Lower lobe of right lung (tissue), 2 donors: ENCODE measurements at places on chromosomes 7 and 10. TPM values are rescaled to one million over a fixed set of nuclear protein-coding genes. Genes with fewer than 3 reads are reported as not detected.

DRGX gene
- total RNA-seq: not detected

GRCh38 chr7:5198741-5199140, 8.7 kb downstream of the WIPI2 start:
- DNase-seq: no peak
- no peak overlapping the region for H3K4me3 ChIP-seq
- no peaks in the 10 kb centered on the region for H3K27me3 ChIP-seq
- no peaks in the 10 kb centered on the region for H3K4me1 ChIP-seq
- peaks cover 53% of the 10 kb centered on the region for H3K36me3 ChIP-seq

DNA sequence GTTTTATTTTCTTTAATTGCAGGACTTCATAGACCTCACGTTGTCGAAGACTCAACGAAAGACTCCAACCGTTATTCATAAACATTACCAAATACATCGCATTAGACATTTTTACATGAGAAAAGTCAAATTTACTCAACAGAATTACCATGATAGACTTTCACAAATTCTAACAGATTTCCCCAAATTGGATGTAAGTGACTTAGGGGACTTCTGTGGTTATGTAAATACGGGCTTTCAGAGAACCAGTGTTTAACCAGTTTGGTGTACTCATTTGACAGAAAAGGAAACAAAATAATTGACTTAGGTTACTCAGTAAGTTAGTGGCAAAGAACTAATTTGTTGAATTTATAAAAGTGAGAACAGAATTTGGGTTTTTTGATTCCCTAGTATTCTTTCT, 4.2 kb downstream of the GTPBP4 start:
- H3K27me3 ChIP-seq: no peaks in the 10 kb centered on the region
- H3K4me3 ChIP-seq: no peak overlapping the region
- no peak for DNase-seq
- H3K36me3 ChIP-seq: peaks cover 53% of the 10 kb centered on the region
- no peak overlapping the region for H3K27ac ChIP-seq

POMZP3 gene
- 10.8 TPM for total RNA-seq

CYP3A4 gene
- total RNA-seq: not detected

DNA sequence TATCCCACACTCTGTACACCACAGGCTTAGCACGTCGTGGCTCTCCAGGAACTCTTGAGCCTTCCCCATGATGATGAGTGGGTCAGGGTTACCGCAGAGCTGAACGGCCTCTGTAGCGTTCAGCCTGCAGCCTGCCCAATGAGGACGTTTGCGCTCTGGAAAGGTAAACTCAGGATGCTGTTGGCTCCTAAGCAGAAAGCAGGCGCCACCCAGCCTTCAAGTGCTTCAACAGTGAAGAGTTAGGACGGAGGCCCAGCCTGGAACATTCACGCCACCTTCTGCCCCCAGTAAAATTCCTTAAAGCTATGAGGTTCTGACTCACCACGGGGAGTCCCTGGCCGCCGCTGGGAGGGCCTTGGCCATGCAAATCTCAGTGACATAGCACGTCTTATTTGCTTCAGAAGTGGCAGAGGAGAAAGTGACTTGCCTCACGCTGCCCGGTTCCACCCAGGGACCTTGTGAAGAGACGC, 161.5 kb upstream of the SH2B2 start:
- H3K27me3 ChIP-seq: no peaks in the 10 kb centered on the region
- no peak overlapping the region for H3K4me3 ChIP-seq
- peak overlapping the region; percentile 44 for H3K27ac ChIP-seq
- DNase-seq: peak; percentile 90
- H3K4me1 ChIP-seq: peaks cover 22% of the 10 kb centered on the region
- H3K36me3 ChIP-seq: peaks cover 3% of the 10 kb centered on the region

DNA sequence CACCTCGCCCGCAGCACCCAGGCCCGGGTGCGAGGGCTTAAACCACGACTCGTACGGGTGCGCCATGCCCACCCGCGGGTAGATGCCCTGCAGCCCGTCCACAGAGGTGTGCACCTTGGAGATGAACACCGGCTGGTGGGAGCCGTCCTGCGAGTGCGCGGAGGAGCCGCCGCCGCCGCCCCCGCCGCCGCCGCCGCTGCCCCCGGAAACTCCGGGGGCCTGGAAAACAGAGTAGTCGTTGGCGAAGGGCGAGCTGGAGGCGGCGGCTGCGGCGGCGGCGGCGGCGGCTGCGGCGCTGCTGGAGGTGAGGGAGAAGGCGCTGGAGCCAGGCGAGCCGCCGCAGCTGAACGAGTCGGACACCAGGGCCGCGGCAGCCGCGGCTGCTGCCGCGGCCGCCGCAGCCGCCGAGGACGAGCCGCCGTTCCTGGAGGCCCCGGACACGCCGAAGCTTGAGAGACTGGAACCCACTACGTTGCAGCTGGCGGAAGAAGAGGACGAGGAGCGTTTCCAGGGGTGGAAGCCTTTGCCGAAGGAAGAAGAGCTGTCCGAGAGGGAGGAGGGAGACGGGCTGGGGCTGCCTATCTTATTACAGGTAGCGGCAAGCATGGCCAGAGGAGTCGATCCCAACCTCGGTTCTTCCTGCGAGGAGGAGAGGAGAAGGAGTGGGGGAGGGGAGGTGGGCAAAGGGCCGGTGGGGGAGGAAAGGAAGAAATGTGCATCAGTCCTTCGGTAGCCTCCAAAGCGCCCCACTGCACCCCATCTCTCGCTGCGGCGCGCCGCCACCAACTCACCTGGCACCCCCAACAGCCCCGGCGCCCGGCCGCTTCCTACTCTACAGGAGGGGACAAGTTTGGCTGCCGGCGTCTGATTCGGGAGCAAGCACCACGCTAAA, 1.3 kb downstream of the SP8 start:
- peaks cover 14% of the 10 kb centered on the region for H3K4me1 ChIP-seq
- no peaks in the 10 kb centered on the region for H3K36me3 ChIP-seq
- no peak overlapping the region for H3K27ac ChIP-seq
- no peak for DNase-seq

SPDYE3 gene
- total RNA-seq: not detected

FBXL13 gene
- 3.4 TPM for total RNA-seq

COMMD3 gene
- 51.0 TPM for total RNA-seq
